ENCODE measurements at places on chromosomes 1 and 21. TPM values are rescaled to one million over a fixed set of nuclear protein-coding genes. Genes with fewer than 3 reads are reported as not detected.

GRCh38 chr21:41196993-41197392 is 29.0 kb downstream of the BACE2 start:
- DNase-seq, result no peak

DNA sequence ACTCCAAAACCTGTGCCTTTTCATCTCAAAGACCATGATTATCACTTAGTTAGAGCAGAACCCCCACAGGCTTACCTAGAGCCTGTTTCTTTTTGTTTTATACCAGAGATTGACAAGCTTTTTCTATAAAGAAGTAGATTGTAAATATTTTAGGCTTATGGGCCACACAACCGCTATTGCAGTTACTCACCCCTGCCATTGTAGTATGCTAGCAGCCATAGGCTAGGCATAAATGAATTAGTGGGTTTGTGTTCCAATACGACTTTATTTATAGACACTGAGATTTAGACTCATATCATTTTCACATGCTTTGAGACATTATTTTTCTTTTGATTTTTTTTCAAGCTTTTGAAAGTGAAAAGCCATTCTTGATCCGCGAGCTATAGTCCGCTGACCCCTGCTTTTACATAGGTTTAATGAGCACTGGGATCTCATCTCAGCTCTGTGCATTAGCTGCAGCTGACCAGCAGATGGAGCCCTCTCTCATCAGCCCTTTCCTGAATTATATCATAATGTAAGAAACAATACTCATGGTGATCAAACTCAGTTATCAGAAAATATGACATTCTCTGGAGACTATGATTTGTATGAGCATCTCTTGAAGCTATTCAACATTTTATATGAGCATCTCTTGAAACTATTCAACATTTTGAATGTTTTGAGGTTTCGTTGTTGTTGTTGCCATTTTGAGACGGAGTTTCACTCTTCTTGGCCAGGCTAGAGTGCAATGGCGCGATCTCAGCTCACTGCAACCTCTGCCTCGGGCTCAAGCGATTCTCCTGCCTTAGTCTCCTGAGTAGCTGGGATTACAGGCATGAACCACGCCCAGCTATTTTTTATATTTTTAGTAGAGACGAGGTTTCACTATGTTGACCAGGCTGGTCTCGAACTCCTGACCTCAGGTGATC is 111.9 kb upstream of the L1TD1 start:
- peak; percentile 55 for DNase-seq

GRCh38 chr1:14027099-14027498 is 327.1 kb downstream of the PRDM2 start:
- no peak for DNase-seq

DNA sequence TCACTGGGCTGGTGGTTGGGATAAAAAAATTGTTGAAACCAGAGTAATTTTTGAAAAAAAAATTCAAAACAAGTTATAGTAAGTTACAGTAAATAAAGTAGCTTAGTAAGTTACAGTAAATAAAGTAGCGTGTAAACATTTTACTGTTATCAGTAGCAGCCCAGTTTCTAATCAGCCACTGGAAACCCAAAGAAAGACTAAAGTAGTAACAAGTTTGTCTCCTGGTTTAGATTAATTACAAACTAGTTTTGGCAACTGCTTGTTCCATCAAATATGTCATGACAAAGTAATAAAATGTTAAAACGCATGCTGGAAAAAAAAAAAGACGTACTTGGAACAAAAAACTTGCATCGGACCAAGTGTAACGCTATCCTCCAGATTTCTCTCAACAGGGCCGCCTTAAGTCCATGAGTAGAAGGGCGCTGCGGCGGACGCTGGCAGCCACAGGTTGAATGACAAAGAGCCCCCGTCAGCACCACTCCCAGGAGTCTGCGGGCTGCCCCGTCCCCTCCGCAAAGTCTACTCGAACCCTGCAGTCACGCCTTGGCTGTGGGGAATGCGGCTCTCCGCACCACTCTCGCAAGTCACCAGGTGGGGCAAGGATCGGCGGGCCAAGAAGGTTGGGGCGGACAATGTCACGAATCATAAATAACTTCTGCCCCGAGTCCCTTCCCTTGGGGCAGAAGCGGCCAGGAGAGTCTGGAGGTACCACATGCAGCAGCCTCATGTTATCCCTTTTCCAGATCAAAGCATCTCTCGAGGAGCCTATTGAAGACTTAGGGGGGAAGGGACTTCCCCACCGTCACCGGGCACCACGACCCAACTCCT is 837 bp downstream of the SLC16A1 start:
- peak; percentile 82 for DNase-seq

DNA sequence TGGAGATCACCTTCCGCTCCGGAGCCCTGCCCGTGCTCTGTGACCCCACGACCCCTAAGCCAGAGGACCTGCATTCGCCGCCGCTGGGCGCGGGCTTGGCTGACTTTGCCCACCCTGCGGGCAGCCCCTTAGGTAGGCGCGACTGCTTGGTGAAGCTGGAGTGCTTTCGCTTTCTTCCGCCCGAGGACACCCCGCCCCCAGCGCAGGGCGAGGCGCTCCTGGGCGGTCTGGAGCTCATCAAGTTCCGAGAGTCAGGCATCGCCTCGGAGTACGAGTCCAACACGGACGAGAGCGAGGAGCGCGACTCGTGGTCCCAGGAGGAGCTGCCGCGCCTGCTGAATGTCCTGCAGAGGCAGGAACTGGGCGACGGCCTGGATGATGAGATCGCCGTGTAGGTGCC is 9.6 kb downstream of the SPATA46 start:
- no peak for DNase-seq

- DNase-seq, result no peak
Observed at GRCh38 chr1:11598461-11598860, 55.8 kb downstream of the FBXO2 start.

DNA sequence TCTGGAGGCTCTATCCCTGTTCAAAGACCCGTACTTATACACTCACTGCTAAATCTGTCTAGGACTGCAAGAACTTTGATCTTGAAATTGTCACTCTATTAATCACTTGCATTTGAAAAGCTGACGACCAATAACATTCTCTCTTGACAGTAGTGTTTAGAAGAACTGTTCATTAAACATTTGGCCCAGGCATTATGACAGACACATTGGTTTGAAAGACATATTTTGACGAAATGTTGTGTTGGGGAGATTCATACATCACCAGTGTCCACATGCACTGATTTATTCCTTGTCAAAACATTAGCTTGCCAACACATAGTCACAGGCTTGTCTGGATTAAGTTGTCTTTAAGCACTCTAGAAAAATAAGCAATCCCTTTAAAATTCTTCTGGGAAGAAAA is 951.3 kb downstream of the ADGRL2 start:
- DNase-seq, result no peak

GRCh38 chr1:221711656-221712055 is 30.2 kb downstream of the DUSP10 start:
- DNase-seq, result no peak

GRCh38 chr1:77847621-77848080 is 40.8 kb upstream of the NEXN start:
- DNase-seq, result no peak

DNA sequence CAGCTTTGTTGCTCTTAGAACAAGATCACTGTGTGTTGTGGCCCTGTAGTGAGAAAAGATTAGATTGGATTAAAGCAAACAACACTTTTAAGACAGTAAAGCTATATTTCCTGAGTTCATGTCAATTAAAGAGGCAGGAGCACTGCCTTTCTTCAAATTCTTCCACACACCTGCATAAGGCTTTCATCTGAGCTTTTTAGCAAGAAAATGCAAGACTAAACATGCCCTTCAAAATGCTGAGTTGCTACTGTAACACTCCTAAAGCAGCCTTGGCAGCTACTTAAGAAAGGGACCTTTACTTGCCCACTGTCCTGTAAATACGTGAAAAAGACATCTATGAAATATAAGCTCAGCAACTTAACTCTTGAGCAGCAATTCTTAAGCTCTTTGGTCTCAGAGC is 11.8 kb downstream of the DPH5 start:
- no peak for DNase-seq

DNA sequence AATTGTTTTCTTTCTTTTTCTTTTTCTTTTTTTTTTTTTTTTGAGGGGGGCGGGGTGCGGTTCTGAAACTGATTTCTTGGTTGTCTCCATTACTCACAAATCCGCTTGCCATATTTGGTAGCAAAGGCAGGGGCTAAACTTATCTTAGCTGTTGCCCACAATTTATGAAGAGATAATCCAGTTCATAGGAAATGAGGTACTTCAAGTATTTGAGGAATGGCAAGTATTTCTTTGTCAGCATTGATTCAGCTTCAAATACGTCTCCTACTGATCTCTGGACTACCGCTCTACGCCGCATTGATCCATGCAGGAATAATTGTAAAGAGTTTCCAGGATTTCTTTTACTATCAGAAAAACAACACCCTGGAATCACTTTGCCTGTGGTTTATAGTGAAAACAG is 289.2 kb upstream of the DPYD start:
- DNase-seq, result no peak

GRCh38 chr1:53046930-53047329 is 15.1 kb upstream of the PODN start:
- no peak for DNase-seq

- DNase-seq, result no peak
Observed at GRCh38 chr1:221334062-221334461, 407.8 kb downstream of the DUSP10 start.

GRCh38 chr1:55155522-55155921 is 59.6 kb downstream of the USP24 start:
- no peak for DNase-seq

- DNase-seq, result no peak
Observed at GRCh38 chr1:174160109-174160473, 771 bp downstream of the RABGAP1L start.

- DNase-seq, result no peak
Observed at GRCh38 chr1:191634801-191635508, 523.3 kb upstream of the RGS18 start.

- no peak for DNase-seq
Observed at GRCh38 chr1:22959545-22960360, 12.9 kb downstream of the LACTBL1 start.

DNA sequence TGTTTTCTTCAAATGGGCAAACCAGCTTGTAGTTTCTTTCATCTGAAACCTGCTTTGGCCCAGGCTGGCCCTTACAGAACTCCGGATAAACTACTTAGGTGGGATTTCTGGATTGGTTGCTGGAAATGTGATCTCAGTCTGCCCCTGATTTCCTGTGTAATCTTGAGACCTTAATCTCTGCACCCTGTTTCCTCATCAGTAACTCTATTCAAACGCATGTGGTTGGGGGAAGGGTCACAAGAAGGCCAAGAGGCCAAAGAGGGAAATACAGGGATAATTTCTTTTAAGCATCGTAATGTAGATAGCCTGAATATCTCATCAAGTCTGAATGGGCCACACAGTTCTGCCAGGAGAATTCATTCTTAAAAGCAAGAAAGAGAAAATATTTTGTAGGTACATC is 483.6 kb downstream of the LTN1 start:
- no peak for DNase-seq

GRCh38 chr21:32929633-32930038 is 96.1 kb upstream of the OLIG2 start:
- peak; percentile 41 for DNase-seq

DNA sequence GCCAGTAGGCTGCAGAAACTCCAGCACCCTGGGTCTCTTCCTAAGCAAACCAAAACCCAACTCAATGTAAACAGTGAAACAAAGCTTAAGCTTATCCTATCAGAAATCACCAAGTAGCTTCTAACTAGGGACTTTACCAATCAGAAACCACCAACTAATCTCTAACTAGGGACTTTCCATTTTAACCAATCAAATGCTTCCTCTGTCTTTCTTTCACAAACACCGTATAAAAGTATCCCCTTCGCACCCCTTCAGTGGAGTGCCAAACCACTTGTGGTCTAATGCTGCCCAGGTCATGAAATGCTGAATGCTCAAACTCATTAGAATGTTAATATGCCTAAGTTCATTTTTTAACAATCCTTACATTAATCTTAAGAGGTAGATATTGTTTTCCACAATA is 250.5 kb upstream of the DUSP10 start:
- no peak for DNase-seq

GJA5 gene
- not detected for total RNA-seq

OVAAL gene
- not detected for total RNA-seq

KCNJ15 gene
- not detected for total RNA-seq

SPRR2E gene
- not detected for total RNA-seq

GPR37L1 gene
- not detected for total RNA-seq

DCST1 gene
- total RNA-seq, result not detected

TSPEAR gene
- total RNA-seq, result not detected

KIF26B gene
- not detected for total RNA-seq

SLAMF9 gene
- total RNA-seq, result not detected

SPOCD1 gene
- total RNA-seq, result not detected

CFAP298 gene
- 40.4 TPM for total RNA-seq

TEX38 gene
- not detected for total RNA-seq

GPR25 gene
- not detected for total RNA-seq

ZBED6 gene
- total RNA-seq, result 21.1 TPM
